ENCODE measurements at places on chromosomes 6 and 20.

GRCh38 chr6:19102936-19103335, 715.8 kb downstream of the RNF144B start:
- no peak for DNase-seq

GRCh38 chr6:135657207-135657606, 159.7 kb upstream of the AHI1 start:
- DNase-seq = no peak

DNA sequence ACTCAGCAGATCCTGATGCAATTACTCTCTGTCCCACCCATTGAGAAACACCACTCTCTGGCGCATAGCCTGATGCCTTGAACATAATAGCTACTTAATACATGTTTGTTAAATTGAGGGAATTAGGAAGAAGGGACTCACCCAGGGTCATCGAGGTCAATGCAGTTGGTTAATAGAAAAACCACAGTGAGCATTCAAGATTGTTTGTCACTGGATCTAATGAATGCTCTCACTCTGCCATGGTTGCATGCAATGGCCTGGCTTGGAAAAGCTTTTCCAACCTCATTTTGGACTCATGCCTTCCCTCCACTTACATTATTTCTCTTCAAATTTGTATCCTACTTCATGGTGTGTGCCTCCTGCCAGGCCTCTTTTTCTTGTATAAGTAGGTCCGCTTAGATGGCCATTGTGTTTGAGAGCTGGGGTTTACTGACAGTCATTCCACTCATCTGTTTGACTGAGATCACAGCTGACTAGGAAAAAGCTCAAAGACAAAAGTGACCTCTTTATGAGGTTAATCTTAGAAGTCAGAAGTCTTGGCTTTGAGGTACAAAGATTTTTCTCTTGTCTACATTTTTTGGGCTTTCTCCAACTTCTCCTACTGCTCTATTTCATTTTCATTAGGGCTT, 154.8 kb upstream of the RAB32 start:
- DNase-seq = no peak

DNA sequence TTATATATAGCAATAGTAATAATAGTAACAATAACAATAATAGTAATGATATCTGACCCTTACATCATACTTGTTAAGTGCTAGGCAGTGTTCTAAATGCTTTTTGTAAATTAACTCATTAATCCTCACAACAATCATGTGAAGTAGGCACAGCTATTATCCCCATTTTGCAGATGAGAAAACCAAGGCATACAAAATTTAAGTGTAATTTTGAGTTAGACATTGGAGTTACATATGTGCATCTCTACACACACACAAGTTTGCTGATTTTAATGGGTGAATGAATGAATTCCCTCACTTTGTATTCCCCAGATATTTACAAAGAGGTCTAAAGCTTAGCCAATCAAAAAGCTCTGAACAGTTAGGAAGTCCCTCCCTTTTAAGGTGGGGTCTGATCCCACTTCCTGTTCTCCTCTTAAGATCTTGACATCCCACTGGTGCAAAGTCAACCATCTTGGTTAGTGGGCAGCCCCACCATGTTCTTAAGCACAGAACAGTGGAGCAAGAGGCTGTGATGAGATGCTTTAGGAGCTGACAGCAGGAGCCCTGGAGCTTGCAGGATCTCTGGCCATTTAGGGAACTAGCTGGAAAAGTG, 85.3 kb upstream of the FOXP4 start:
- DNase-seq = no peak

- DNase-seq = no peak
Observed at GRCh38 chr6:167137881-167138280, 15.0 kb downstream of the CCR6 start.

- no peak for DNase-seq
Observed at GRCh38 chr6:122501475-122501874, 29.9 kb upstream of the SERINC1 start.

DNA sequence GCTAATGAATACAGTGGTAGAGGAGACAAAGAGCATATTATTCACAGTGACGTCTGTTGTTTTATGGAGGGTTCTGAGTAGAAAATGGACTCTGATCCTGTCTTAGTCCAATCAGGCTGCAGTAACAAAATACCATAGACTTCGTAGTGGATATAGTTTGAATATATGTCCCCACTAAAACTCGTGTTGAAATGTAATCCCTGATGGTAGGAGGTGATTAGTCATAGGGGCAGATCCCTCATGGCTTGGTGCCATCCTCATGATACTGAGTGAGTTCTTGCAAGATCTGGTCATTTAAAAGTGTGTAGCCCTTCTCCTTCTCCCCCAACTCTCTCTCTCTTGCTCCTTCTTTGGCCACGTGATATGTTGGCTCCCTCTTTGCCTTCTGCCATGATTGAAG, 82.5 kb downstream of the CD83 start:
- DNase-seq = no peak

DNA sequence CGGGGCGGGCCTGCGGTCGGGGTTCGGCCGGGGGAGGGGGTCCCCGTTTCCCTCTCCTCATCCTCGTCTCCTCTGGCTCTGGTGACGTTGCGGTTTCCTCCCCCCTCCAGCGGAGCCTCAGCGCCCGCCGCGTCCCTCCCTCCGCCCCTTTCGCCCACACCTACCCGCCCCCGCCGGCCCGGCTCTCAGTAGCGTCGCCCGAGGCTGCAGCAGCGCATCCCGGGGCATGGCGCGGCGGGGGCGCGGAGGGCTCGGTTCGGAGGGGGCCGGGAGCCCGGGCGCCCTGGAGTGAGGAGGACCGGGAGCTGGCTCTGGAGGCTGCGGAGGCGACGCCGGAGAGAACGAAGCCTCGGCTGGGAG, at the start of gene DSE:
Gene DSE (plus strand): TSS at position 188 of the 360 bp plus-strand sequence. CDS start 28,304 bp downstream, outside the sequence.
- peak; percentile 85 for DNase-seq

- DNase-seq = peak; percentile 77
Observed at GRCh38 chr20:41165001-41165882, 27.9 kb downstream of the PLCG1 start.

DNA sequence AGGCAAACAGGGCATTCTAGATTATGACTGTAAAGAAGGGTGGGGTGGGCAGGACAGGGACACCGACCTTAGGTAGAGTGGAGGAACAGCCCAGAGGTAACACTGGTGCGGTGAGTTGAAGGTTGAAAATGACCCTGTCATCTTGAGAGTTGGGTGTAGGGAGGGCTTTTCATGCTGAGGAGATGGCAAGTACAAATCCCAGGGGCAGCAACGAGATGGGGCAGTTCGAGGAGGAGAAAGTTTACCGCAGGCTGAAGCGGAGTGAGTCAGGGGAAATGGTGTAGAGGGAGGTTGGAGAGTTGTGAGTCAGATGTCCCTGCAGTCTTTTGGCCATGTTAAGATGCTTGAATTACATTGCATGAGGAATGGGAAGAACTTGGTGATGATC, 101.1 kb downstream of the HIVEP1 start:
- no peak for DNase-seq
